ENCODE measurements at places on chromosomes 12 and 14.

DNA sequence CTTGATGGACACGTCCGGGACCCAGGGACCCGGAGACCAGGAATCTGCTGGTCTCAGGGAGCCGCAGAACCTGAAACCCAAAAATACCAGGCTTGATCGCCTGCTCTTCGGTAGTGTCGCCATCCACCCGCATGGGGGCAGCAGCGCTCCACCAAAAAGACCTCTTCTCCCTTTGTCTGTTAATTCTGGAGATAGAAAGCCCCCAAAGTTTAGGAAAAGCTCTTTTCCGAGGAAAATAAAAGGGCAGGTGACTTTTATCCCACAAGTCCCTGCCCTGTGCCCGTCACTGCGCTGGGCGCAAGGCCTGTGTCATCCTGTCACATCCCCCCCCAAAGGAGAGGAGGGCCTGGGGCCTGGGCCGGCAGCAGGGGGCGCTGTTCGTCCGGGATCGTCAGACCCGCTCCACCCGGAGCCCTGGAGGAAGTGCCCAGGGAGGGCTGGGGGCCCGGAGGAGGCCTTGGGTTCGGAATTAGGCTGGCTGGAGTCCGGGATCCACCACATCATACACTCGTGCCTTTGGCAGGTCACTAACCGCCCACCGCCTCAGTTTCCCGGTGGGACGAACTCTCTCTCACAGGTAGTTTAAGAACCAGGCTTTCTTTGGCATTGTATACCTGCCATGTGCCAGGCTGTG is 31.9 kb downstream of the DAD1 start:
- DNase-seq = peak; percentile 84

- DNase-seq = no peak
Measured at GRCh38 chr12:121189131-121189530, 20.8 kb upstream of the P2RX4 start.

DNA sequence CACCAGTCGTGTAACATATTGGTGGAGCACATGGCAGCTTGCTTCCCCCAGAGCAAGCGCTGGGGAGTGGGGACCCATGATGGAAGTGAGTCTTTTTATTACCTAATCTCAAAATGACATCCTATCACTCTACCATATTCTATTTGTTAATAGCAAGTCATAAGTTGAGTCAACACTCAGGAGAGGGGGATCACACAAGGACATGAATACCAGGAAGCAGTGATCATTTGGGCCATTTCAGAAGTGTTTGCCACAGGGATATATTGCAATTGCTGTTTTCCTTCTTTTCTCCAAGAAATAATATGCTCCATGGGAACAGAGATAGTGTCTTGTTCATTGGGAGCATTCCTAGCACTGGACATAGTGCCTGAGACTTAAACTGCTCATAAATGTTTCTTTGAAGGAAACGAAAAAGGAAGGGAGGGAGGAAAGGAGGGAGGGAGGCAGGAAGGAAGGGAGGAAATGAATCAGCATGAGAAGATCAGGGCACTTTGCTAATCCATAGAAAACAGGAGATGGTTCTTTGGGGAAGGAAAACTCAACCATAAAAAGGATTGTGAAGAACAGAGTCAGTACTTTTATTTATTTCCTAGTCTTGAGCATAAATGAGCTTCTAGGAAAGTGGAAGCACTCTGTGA is 39.2 kb upstream of the EEA1 start:
- no peak for DNase-seq

GRCh38 chr14:57352396-57353170 is 37.8 kb upstream of the NAA30 start:
- DNase-seq = no peak

DNA sequence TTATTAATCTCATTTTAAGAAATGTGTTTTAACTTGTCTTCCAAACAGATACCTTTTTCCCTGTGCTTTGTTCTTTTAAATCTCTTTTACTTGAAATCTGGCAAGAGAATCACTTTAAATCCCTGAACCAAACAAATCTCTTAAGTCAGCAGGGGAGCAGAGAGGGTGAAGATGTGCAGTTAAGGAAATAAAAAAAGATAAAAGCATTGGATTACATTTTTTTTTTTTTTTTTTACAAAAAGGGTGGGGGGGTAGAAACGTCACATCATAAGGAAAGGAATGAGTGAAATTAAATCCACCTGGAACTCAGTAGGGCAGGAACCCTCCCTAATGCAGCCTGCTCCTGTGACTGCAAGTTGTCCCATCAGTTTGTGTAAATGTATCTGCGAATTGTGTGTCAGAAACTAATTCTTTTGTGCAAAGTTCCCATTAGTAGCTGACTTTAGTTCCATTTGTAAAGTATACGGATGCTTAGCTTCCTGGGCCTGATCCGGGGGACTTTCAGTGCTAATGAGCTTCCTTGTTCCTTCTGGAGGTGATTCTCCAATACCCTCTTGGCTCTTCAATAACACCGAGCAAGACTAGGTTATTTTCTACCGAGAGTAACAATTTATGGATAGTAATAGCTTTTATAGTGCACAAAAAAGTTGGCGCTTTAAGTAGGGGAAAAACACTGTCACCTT is 1.5 kb downstream of the TTC6 start:
- no peak for DNase-seq

DNA sequence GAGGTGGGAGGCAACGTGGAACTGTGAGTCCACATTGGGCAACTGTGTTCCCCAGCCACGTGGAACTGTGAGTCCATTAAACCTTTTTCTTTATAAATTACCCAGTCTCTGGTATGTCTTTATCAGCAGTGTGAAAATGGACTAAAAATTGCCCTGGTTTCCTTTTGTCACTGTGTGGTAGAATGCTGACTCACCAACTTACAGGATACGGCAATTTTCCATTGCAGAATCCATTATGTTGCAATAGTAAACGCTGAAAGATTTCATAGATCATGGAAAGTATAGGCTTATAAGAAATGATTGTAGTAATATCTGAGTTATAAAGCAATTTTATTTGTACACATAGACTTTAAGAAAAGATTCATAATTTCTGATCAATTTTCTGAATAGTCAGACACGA is 93.0 kb downstream of the GTF2A1 start:
- DNase-seq = no peak

GRCh38 chr12:47281667-47282171 is 202.0 kb upstream of the AMIGO2 start:
- DNase-seq = no peak

DNA sequence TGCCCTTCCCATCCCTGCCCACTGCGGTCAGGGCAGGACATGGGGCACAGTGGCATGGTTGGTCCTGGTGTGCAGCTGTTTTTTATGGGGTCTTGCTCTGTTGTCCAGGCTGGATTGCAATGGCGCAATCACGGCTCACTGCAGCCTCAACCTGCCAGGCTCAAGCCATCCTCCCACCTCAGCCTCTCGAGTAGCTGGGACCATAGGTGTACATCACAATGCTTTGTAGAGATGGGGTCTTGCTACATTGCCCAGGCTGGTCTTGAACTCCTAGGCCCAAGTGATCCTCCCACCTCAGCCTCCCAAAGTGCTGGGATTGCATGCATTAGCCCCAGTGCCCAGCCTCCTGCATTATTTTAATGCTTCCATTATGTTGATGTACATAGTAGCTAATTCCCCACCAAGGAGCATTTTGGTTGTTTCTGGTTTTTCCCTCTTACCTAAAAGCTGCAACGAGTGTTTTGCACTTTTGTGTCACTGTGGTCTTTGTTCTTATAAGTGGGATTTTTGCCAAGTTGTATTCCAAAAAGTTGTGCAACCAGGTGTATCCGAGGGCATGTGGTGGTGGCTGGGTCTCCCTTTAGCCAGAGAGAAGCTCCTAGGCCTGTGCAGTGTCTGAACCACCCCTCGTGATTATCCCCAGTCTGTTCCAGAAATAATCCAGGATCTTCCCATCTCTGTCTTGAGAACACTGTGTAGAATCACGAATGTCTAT is 10.3 kb downstream of the TCHP start:
- no peak for DNase-seq

DNA sequence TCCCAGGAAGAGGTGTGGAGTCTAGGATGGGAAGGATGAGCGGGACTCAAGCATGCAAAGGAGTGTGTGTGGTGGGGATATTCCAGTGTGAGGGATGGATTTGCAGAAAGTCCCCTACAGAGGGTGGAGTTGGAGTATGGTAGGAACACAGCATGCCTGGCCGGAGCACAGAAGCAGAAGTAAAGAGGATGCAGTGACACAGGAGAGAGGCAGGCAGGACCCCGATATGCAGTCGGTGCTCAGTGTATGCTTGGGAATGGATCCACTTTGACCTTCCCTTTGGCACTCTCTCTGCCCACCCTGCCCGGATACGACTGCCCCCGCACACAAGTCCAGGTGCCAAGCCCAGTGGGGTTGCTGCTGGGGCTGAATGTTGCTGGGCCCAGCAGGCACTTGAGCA is 21.3 kb downstream of the WSCD2 start:
- DNase-seq = no peak

DNA sequence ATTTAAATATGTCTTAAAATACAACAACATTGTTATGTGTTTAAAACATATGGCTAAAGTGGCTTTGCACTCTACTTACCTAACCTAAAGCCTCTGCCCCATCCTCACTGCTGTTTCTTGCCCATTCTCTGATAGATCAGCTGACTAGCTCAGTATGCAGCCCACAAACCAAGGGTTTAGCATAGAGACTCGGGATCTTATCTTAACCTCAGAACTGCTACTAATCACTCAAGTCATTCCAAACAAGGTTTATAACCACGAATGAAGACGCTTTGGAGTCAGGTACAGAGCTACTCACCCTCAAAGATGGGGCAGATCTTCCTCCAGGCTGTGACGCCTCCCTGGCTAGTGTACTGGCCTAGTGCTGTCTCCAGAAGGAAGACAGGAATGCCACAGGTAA is 19.3 kb downstream of the SLC6A13 start:
- no peak for DNase-seq

GRCh38 chr14:49924852-49925251 is 32.0 kb downstream of the ARF6 start:
- no peak for DNase-seq

- DNase-seq = no peak
Measured at GRCh38 chr12:77594366-77594765, 236.3 kb upstream of the NAV3 start.

GRCh38 chr14:67875175-67876006 is 55.8 kb downstream of the RAD51B start:
- DNase-seq = no peak

DNA sequence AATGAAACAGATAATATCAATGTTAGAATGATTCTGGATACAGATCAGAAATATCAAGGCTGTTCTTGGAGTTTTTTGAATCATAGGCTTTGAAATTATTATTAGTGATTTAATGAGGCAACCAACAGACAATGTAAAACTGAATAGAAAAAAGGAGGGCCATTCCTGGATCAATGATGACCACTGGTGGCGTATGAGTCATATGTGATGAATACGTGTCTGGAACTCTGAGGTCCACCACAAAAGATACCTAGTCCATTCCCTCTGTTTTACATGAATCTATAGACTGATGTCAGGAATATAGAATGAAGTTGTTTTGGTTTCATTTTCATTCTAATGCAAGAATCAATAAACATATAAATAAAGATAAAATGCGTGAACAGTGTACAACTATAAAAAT is 78.3 kb upstream of the RTL1 start:
- DNase-seq = no peak

- no peak for DNase-seq
Measured at GRCh38 chr14:23349156-23349845, 3.4 kb downstream of the SLC22A17 start.

GRCh38 chr12:56469007-56469930 is 891 bp downstream of the SPRYD4 start:
- peak; percentile 17 for DNase-seq

DNA sequence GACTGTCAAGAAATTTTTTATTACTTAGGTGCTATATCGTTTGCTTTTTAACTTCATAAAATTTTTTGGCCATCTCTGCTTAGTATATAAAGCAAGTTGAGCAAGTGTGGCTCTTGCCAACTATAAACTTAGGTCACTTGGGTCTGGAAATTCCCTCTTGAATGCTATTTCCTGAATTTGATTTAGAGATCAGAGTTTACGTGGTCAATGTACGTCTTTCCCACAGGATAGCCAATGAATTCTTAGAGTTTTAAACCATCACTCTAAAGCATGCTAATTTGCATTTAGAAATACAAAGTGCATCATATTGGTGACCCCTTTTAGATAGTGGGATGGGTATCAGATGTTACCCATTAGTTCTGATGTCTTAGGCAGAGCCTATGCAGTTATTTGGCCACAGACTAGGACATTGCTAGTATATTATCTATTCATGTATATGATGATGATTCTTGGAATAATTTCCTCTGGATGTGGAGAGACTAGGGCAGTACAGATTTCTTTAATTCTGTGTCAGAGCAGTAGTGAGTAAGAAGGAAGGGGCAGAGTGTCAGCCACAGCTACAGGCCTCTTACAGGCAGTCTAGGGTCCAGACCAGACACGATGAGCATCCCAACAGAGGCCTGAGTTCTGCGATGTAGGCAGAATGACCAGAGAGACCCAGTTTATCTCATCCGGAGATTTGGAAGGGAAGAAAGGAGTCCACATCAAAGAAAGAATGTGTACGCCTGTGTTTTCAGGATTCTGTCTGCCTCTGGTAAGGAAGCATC is 30.3 kb downstream of the SCN8A start:
- no peak for DNase-seq

- DNase-seq = no peak
Measured at GRCh38 chr12:103379670-103380069, 116.1 kb downstream of the C12orf42 start.

DNA sequence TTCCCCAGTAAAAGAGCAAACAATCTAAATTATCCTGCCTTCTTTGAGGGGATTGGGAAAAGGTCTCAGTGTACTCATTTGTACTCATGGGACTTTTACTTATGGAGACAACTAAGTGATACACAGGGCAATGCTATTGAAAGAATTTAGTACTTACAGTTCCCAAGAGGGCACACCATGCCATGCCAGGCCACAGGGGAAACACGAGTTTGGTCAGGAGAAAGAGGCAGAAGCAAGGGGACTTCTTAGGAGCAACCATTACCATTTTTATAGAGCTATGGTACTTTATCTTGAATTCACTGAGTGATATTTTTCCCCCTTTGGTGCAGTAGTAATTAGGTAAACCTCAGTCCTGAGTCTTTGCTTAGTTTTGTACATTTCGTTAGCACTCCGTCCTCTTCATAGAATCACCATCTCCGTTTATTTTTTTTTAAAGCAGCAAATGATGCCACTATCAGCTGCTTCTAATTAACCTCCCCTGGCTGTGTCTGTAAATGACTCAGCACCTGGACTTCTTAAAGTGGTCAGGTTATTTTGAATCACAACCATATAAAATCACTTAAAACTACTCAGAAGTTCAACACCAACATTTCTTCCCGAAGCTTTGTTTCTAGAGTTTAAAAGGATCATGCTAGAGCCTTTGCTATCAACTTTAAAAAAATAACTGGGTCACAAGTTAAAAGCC is 5.9 kb upstream of the WASHC3 start:
- DNase-seq = no peak

- no peak for DNase-seq
Measured at GRCh38 chr12:72612171-72612570, 340.0 kb downstream of the TRHDE start.
